ENCODE measurements at places on chromosomes 12 and 14.

- DNase-seq: no peak
These were observed 31.7 kb upstream of the APPL2 start for GRCh38 chr12:105267711-105268110.

- no peak for DNase-seq
These were observed 132.1 kb downstream of the DICER1 start for GRCh38 chr14:95025218-95025617.

GRCh38 chr14:59463787-59464485, 1.2 kb downstream of the GPR135 start:
- no peak for DNase-seq

DNA sequence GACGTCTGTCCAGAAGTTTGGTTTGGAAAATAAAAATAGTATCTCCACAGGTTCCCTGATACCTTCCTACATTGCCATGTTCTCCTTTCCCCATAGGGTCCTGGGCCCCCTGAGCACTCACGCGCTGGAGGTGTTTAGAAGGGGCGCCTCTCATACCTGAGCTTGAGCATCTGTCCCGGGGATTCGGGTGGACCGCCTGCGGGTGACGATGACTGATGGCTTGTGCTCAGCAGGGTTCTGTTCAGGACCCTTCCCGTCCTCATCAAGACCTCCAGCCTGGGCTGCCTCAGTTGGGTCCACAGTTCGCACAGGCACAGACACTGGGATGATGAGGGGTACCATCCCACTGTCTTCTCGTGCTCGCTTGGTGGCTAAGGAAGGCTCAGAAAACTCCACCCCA, 22.7 kb upstream of the PNMA1 start:
- DNase-seq: no peak

GRCh38 chr12:124463341-124463921, 104.0 kb downstream of the NCOR2 start:
- DNase-seq: no peak

- DNase-seq: no peak
These were observed 98.9 kb downstream of the DENND5B start for GRCh38 chr12:31491841-31492598.

- no peak for DNase-seq
These were observed 373.1 kb downstream of the SOX5 start for GRCh38 chr12:23576372-23576771.
